OCI-LY7 (cell line): ENCODE measurements at places on chromosomes 5 and 9.

DNA sequence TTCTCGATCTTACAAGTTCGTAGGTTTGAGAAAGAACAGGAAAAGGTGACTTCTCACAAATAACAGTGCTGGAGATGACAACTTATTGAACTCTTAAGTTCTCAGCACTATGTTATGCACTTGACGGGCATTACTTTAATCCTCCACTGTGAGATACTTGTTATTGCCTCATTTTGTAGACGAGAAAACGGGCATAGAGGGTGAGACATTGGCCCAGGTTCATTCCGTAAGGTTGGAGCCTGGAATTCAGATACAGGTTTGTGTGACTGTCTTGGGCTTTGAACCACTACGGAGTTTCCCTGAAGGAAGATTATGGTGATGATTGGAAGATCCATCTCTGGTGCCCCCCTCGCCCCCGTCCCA lies 657 bp downstream of the MAT2B start:
- no peak for DNase-seq

GRCh38 chr5:77743181-77743580 lies 33.0 kb downstream of the TBCA start:
- DNase-seq = no peak

- no peak for DNase-seq
Measured at GRCh38 chr5:172821340-172821985, 12.6 kb upstream of the ERGIC1 start.

- no peak for DNase-seq
Measured at GRCh38 chr9:127554966-127555839, 56.9 kb upstream of the STXBP1 start.

GRCh38 chr9:135948968-135949367 lies 12.2 kb downstream of the UBAC1 start:
- DNase-seq = no peak

DNA sequence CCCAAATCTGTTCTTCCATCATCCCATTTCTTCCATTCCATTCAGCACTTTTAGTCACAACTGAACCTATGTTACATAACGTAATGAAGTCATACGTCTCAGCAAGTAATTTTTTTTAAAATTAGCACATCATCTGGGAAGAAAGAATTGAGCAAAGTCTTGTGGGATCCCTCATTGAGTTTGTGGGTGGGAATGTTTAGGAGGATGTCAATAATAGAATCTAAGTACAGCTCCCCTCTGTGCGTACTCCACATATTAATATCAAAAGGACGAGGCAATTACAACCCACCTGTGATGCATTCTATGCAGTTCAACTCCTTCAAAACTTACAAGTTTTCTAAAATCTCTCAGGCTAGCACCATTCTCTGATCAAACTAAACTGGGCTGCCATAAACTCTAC lies 526.3 kb downstream of the AGTPBP1 start:
- no peak for DNase-seq

DNA sequence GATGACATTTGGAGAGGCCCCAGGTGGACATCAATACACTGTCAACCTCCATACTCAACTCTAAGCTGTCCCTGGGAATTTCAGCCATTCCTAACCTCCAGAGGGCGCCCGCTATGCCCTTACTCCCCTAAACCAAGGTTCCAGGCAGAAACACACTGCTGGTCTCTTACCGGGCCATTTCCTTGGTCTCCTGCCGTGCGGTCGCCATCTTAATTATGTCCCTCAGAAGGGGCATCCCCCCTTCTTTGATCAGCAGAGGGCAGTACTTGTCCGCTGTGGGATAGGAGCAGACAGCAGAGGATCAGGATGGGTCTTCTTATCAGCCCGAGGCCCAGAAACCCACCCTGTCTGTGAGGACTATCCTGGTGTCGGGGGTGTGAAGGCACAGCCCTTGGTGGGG lies 9.3 kb upstream of the ZDHHC12 start:
- DNase-seq = peak; percentile 29
